ENCODE measurements at places on chromosomes 6 and 20.

DNA sequence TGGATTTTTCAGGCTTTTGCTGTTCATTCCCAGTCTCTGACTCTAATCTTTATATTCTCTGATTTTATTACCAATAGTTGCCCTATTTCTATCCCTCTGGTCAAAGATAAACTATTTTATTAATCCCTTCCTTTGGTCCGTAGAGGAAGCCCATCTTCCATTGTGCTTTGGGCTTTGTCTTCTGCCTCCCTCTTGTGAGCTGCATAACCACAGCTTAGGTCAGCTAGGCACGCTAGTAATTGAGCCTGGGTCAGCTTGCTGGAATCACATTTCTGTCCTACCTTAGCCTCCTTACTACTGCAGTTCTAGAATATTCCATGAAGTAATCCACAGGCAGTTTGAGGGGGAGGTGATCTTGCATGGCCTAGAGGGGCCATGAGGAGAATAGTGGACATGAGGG, 49.4 kb downstream of the TRMT11 start:
- no peak for DNase-seq

- DNase-seq: no peak
These were observed 28.7 kb downstream of the TXNDC5 start for GRCh38 chr6:7881765-7882500.

- DNase-seq: no peak
These were observed 9.2 kb upstream of the RGS17 start for GRCh38 chr6:153140299-153140698.

DNA sequence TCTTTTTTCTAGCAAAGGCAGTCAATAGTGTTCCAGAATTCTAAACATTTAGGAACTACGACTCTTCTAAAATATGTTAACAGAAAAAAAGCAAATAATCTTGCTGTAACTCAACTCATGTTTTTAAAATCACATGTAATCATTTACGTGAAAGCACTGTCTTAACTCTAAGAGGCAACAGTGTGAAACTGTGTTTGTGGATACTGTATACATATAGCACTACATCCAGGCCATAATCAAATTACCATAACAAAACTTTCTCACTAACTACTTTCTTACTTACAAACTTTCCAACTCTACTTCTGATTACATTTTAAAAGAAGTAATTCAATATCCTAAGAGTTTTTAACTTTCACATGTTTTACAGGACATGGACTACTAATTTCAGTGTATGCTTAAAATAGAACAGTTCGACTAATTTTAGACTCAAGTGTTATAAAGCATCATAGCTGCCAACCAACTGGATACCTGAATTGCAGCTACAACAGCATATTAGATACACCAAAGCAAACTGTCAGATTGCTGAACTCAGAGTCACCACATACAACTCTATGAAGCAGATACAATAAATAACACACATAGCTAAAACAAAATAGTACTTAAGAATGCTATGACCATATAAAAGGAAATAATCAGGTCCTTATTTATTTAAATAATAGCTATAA, 121.6 kb upstream of the BEND6 start:
- DNase-seq: no peak

GRCh38 chr20:57392512-57393271, 1.5 kb downstream of the RBM38 start:
- DNase-seq: no peak

- DNase-seq: no peak
These were observed 8.1 kb upstream of the APCDD1L start for GRCh38 chr20:58523072-58523970.

GRCh38 chr20:63978319-63979228, 868 bp downstream of the SAMD10 start:
- DNase-seq: no peak

Data from CMK (cell line).